ENCODE measurements at places on chromosomes 5 and 9. TPM values are rescaled to one million over a fixed set of nuclear protein-coding genes. Genes with fewer than 3 reads are reported as not detected.

MYMK gene
- polyA plus RNA-seq, result 0.13 TPM

DNA sequence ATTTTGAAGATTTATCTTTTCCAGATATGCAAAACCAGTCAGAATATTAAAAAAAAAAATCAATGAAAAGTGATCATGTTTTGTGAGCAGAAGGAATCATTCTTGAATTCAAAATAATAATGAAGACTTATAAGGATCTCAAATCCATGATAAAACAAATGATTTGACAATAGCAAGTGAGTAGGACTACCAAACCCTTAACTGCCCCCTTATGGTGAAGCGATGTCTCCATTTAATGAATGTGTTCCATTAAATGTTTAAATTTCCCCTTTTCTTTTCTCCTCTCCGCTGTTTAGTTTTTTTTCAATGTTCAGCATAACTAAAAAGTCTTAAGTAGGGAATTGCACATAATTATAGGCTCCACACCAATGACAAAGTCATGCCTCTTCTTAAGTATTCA lies 12.2 kb upstream of the MARCHF3 start:
- no peak for DNase-seq

- no peak for DNase-seq
These were observed 4.6 kb upstream of the ISL1 start for GRCh38 chr5:51378448-51379330.

DNA sequence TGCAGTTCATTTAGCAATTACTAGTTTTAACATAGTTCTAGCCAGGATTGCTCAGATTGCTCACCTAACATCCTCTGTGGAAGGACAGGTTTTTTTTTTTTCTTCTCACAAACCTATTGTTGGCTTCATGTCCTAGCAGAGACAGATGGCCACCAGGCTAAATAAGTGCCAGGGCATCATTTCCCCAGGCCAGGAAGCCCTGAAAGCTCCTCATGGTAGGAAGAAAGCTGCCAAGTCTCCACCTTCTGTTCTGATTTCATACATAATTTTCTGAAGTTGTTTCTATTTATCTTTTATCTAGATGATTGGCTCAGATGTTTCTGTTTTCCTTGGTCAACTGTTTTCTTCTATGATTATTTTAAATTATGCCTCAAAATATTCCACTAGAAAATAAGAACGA lies 31.0 kb downstream of the EFCAB9 start:
- DNase-seq, result no peak

- DNase-seq, result no peak
These were observed 252.1 kb downstream of the LURAP1L start for GRCh38 chr9:13026956-13027355.

GRCh38 chr5:96957254-96958049 lies 21.6 kb downstream of the LNPEP start:
- DNase-seq, result no peak

All from large intestine (tissue), 12 donors.